RWPE2 (cell line): ENCODE measurements at places on chromosomes 2 and 18.
A peak's percentile ranks its signal among the peaks of the same experiment; 100 is the strongest.

- DNase-seq = no peak
These were observed 37.8 kb downstream of the RDH14 start for GRCh38 chr2:18522484-18523146.

- DNase-seq = no peak
These were observed 313.2 kb upstream of the ETAA1 start for GRCh38 chr2:67083951-67084350.

GRCh38 chr18:41820784-41821183, 134.2 kb upstream of the PIK3C3 start:
- no peak for DNase-seq

GRCh38 chr18:1002653-1003178, 98.0 kb downstream of the ADCYAP1 start:
- DNase-seq = no peak

GRCh38 chr2:68766376-68766845, 31.8 kb downstream of the ARHGAP25 start:
- DNase-seq = no peak

GRCh38 chr18:69226971-69227370, 173.7 kb upstream of the DOK6 start:
- DNase-seq = no peak

- DNase-seq = no peak
These were observed 422.2 kb upstream of the MC4R start for GRCh38 chr18:60794802-60795201.

DNA sequence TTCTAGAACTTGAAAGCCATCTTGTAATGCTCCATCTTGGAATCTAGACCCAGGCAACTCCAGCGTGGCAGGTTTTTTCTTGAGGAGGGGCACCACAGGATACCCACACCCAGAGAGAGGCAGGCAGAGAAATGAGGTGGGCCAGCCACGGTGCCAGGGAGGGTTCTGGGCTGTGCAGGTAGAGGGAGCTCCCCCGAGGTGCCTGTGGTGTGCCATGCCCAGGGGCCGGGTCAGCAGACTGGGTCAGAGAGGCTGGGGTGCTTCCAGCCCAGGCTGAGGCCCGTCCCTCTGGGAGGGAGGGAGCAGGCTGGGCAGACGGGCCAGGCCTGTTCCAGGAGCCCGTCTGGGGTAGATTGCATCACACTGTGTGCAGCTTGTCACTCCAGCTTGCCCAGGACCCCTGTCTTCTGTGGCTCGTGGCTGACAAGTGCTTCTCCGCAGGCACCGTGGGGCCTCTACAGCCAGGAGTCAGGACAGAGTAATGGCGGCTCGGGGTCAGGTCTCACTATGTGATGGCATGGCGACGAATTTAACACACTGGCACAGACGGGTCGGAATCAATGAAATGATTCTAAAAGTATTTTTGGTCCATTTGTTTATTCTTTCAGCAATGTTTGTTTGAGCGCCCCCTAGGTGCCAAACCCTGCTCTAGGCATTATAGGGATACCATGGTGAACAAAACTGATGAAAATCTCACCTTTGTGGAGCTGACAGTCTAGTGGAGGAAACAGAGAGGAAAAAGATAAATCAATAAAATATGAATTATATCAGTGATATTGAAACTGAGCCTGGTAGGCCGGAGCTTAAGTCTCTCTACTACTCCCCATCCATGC, 144.0 kb downstream of the ACOXL start:
- DNase-seq = no peak

GRCh38 chr18:61549416-61549815, 216.2 kb downstream of the CDH20 start:
- DNase-seq = no peak

- no peak for DNase-seq
These were observed 53.2 kb downstream of the CSRNP3 start for GRCh38 chr2:165522719-165523118.

DNA sequence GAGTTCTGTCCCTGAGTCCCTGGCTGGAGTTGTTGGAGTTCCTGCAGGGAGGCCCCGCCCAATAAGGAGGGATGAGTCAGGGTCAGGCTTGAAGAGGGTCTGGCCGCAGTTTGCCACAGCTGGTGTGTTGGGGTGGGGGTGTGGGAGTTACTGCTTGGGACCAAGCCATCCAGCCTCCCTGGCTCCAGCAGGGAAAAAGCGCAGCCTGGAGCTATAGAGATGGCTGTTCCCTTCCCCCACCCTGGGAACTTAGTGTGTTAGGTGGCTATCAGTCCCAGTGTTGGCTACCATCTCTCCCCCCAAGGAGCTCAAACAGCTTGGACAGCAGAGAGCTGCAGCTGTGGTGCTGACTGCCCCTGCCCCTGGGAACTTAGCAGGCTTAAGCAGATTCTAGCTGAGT, 13.2 kb upstream of the TANK start:
- no peak for DNase-seq

DNA sequence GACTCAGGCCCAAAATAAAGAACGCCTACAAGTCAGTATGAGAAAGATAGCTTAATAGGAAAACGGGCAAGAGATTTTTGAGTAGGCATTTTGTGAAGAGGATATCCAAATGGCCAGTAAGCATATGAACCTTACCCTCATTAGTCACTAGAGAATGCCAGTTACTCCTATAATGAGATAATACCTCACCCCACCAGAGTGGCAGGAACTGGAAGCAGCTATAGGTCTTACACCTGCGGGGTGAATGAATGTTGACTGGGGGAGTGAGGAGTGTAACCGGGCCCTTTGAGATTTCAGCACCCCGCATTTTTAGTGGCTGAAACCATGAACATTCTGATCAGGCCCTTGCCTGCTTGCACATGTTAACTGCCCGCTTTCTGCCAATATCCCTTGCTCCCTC, 7.5 kb upstream of the PTPN2 start:
- DNase-seq = no peak

GRCh38 chr18:48719974-48720654, 181.3 kb downstream of the CTIF start:
- DNase-seq = no peak

GRCh38 chr2:101762451-101763171, 65.1 kb downstream of the MAP4K4 start:
- DNase-seq = no peak

DNA sequence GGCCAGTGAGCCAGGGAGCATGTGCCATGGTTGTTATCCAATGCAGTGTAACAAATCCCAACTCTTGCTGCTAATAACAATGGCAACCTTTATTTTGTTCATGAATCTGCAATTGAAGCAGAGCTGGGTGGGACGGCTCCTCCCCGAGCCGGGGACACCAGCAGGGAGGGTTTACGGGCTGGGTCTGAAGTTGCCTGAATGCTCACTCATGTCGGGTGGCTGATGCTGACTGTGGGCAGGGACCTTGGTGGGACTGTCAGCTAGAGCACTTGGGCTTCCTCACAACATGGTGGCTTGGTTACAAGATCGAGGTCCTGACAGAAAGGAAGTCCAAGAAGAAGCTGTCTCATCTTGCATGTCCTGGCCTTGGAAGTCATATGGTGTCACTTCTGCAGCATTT, 264.5 kb downstream of the NDUFA10 start:
- DNase-seq = peak; percentile 16

DNA sequence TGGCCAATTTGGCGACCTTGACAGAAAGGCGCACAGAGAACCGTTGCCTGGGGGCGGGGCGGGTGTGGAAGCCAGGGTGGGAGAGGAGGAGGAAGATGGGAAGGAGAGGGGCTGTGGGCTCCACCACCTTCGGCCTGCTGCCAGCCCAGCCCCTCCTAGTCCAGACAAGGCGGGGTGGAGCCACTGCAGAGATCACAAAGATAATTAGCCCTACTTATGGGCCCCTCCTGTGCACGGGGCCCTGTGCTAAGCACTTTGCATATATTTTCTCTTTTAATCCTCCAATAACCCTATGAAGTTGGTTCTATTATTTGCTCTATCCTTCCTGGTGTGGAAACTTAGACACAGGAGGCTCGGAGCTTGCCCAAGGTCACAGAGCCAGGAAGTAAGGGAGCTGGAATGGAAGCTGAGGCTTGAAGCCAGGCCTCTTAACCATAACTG, 13.7 kb upstream of the ECEL1 start:
- DNase-seq = no peak

GRCh38 chr2:158756976-158757375, 38.1 kb upstream of the DAPL1 start:
- no peak for DNase-seq

- DNase-seq = no peak
These were observed 1.8 kb upstream of the MPV17 start for GRCh38 chr2:27324720-27325119.

DNA sequence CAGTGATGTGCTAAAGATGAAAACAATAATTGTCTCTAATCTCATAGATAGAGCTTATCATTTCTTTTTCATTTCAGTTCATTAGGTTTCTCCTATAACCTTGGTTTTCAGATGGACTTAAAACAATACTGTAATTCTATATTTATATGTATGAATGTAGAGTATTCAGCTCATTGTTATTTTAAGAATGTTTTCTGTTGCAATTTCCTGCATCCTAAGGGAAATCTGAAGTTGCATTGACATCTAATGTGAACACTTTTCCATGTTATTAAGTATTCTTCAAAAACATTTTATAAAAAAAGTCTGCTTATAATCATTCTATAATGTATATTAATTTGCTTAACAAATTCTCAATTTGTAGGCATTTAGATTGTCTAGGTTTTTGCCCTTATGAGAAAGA, 288.9 kb downstream of the XIRP2 start:
- no peak for DNase-seq
